AG09309 (cell line): ENCODE measurements at places on chromosomes 13 and 19.

DNA sequence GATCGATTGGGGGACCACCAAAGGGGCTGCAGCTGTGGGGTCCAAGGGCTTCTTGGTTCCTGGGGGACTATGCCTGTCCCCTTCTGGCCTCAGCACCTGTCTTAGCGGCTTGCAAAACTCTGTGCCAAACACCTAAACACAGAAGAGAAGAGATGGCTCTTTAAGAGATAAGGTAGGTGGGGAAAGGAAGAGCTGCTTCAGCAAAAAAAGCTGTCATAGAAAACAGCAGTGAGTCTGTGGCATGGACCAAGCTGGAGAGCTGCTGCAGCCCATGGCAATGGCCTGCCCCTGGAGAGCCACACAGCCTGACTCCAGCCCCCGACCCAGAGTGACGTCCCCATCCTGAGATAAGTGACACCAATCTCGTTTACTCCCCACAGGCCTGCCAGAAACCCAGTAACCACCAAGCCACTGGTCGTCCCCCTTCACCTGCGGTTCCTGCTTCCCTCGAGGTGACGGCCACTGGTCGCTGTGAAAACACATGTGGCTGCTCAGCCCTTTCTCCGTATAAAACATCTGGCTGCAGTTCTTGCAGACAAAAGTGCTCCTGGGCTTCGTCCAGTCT, 25.0 kb upstream of the NAPA start:
- DNase-seq, result no peak

GRCh38 chr19:11551603-11552235, 7.3 kb downstream of the ELOF1 start:
- DNase-seq, result no peak

GRCh38 chr19:42151782-42152684, 19.8 kb upstream of the POU2F2 start:
- no peak for DNase-seq

DNA sequence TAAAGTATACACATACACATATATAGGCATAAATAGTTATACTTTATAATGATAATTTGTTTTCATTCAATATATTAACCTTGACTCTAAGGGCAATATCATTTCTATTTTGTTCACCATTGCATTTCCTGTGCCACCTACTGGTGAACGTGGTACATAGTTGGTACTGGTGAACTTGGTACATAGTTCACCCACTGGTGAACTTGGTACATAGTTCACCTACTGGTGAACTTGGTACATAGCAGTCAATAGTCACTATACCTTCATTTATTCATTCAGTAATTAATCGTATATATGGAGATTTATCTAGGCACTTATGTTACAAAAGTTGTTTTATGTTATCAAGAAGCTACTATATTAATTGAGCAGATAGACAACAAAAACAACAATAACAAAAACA, 172.6 kb upstream of the ATXN8OS start:
- no peak for DNase-seq

- no peak for DNase-seq
These were observed 66.6 kb downstream of the GADD45B start for GRCh38 chr19:2542341-2543069.

DNA sequence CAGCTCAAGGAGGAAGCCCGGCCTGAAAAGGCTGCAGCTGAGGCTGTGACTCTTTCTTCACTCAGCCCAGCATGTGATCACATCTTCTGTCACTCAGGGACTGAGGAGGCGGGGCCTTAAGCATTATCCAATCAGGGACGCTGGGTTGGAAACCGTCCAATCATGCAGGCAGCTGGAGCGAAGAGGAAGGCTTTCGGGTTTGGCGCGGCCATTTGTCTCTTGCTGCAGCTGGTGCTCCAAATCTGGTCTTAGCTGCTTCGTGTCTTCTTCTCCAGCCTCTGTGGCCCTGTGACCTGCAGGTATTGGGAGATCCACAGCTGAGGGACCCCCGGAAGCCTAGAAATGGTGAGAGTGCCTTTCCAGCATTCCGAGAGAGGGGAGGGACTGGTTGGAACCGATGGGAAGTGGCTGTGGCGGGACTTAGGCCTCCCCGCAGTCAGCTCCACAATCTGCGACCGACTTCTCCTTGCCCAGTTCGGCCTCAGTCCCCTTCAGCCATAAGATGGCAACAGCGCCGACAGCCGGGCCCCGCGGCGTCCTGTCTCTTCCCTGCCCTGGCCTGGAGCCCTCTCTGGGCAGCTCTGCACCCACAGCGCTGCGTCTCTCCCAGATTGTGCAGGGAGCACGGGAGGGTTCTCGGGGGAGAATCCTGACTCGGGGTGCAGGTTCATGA, at the start of gene ZNF90:
ZNF90 (plus strand) TSS at position 210 of the 673 bp plus-strand sequence; CDS start at position 343, 133 bp downstream.
- DNase-seq, result peak; percentile 91

- no peak for DNase-seq
These were observed 14.4 kb upstream of the RUBCNL start for GRCh38 chr13:46401432-46401831.
